ENCODE measurements at places on chromosomes 1 and 21. TPM values are rescaled to one million over a fixed set of nuclear protein-coding genes. Genes with fewer than 3 reads are reported as not detected.

GRCh38 chr1:112532064-112532463, 23.3 kb downstream of the WNT2B start:
- peaks cover 3% of the 10 kb centered on the region for H3K36me3 ChIP-seq
- H3K4me1 ChIP-seq: no peaks in the 10 kb centered on the region
- H3K4me3 ChIP-seq: no peak overlapping the region
- DNase-seq: no peak
- no peaks in the 10 kb centered on the region for H3K27me3 ChIP-seq
- no peak overlapping the region for H3K27ac ChIP-seq

NGF gene
- 10.2 TPM for total RNA-seq

- H3K27me3 ChIP-seq: no peaks in the 10 kb centered on the region
- H3K4me1 ChIP-seq: no peaks in the 10 kb centered on the region
- peak; percentile 85 for DNase-seq
- H3K4me3 ChIP-seq: peak overlapping the region; percentile 99
- H3K36me3 ChIP-seq: no peaks in the 10 kb centered on the region
- peak overlapping the region; percentile 65 for H3K27ac ChIP-seq
Observed at GRCh38 chr1:1891349-1892078, 627 bp upstream of the GNB1 start.

DNA sequence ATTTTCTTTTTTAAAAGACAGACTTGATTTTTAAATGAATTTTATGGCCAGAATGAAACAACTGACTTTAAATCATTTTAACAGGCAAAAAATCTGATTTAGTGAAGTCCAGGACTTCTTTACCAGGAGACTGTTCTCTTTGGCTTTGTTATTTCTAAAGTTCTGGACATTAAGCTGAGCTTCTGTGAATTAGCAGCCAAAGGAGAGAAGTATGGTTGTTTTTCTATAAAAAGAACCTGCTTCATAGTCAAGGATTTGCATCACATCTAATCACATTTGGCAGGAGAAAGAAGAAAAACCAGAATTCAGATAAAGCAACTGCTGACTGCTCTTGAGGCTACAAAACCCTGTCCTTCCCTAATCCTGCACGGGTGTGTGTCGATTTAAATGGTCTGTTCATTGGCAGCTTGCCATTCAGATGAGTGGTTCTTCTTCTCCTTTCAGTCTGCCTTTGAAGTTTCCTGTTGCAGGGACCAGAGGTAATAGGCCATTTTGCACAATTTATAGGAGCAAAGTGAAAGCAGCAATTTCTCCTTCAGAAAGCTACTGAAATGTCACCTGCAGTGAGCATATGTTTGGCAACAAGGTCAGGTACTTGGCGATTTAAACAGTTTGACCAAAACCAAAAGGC, 215.4 kb downstream of the OLFM3 start:
- peaks cover 2% of the 10 kb centered on the region for H3K27me3 ChIP-seq
- H3K36me3 ChIP-seq: no peaks in the 10 kb centered on the region
- DNase-seq: no peak
- no peaks in the 10 kb centered on the region for H3K4me1 ChIP-seq

GRCh38 chr1:15254559-15254958, 7.5 kb downstream of the FHAD1 start:
- H3K27me3 ChIP-seq: no peaks in the 10 kb centered on the region
- no peaks in the 10 kb centered on the region for H3K4me1 ChIP-seq
- H3K36me3 ChIP-seq: no peaks in the 10 kb centered on the region
- DNase-seq: no peak
- H3K27ac ChIP-seq: no peak overlapping the region

ANKRD34A gene
- total RNA-seq: 1.4 TPM

Measured in aorta (tissue), 5 donors.